Activated T-helper 1 cell treated with anti-CD3 and anti-CD28 coated beads, Interleukin-12 subunit alpha, Interleukin-12 subunit beta, Interleukin-2, Interleukin-4 antibody, amounts not matched to agents 30 ng/mL and 10 ng/mL and 1 ng/mL, durations not matched to agents 14 hours and 24 hours and 36 hours (primary cell): ENCODE measurements at places on chromosomes 4 and X. TPM values are rescaled to one million over a fixed set of nuclear protein-coding genes. Genes with fewer than 3 reads are reported as not detected.

RNF212 gene
- 0.93 and 1.5 TPM in 2 replicates for total RNA-seq

PRRG3 gene
- total RNA-seq = not detected in 2 replicates

LAMTOR3 gene
- 28.6 and 29.7 TPM in 2 replicates for total RNA-seq

NHS gene
- total RNA-seq = 8.1 and 11.1 TPM in 2 replicates

CHRDL1 gene
- not detected in 2 replicates for total RNA-seq

SORBS2 gene
- total RNA-seq = not detected in 2 replicates

DNA sequence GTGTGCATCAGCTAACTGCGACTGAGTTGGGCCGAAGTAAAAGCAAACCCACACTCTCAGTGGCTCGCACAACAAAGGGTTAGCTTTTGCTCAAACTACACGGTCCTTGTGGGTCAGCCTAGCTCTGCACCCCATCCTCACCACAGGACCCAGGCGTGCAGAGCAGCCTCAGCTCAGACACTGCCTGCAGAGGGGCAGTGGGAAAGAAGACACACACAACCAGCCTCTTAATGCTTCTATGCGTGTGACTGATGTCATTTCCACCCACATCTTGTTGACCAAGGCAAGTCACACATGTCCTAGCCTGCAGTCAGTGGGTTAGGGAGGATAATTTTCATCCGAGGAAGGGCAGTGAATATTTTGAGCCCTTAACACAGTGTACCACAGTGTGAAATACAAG lies 40.5 kb downstream of the HMGB2 start:
- H3K36me3 ChIP-seq = no peaks in the 10 kb centered on the region
- no peak overlapping the region for H3K27ac ChIP-seq
- DNase-seq = no peak
- H3K27me3 ChIP-seq = no peaks in the 10 kb centered on the region

GRCh38 chr4:7387925-7388324 lies 46.8 kb downstream of the PSAPL1 start:
- DNase-seq = no peak
- H3K27me3 ChIP-seq = no peaks in the 10 kb centered on the region
- no peaks in the 10 kb centered on the region for H3K4me1 ChIP-seq
- no peak overlapping the region for H3K27ac ChIP-seq
- no peaks in the 10 kb centered on the region for H3K36me3 ChIP-seq

- H3K4me3 ChIP-seq = no peak overlapping the region
- H3K27ac ChIP-seq = no peak overlapping the region
- no peak for DNase-seq
- H3K27me3 ChIP-seq = no peaks in the 10 kb centered on the region
These were observed 455.4 kb downstream of the IL15 start for GRCh38 chr4:142091691-142092182.

DNA sequence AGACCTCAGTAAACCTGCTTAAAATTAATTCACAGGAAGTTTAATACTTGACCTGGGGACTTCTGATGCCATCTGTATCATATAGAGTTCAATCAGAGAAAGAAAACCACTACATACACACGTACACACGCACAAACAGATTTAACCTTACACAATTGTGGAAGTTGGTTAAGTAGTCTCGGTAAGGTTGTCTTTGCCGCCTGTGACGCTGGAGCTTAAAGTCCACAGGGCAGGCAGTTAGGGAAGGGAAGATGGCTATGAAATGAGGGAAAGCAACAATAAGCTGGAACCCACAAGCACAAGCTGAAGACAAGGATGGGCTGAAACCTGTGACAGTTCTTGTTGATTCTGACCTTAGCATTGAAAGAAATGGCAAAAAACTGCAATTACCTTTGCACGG lies 41.7 kb upstream of the TSPAN7 start:
- H3K36me3 ChIP-seq = no peaks in the 10 kb centered on the region
- DNase-seq = no peak
- H3K4me1 ChIP-seq = no peaks in the 10 kb centered on the region
- H3K4me3 ChIP-seq = no peak overlapping the region
- H3K27ac ChIP-seq = no peak overlapping the region
- no peaks in the 10 kb centered on the region for H3K27me3 ChIP-seq

- no peak overlapping the region for H3K4me3 ChIP-seq
- H3K4me1 ChIP-seq = no peaks in the 10 kb centered on the region
- no peaks in the 10 kb centered on the region for H3K36me3 ChIP-seq
- DNase-seq = no peak
These were observed 95.6 kb downstream of the PHOX2B start for GRCh38 chr4:41652971-41653370.

DNA sequence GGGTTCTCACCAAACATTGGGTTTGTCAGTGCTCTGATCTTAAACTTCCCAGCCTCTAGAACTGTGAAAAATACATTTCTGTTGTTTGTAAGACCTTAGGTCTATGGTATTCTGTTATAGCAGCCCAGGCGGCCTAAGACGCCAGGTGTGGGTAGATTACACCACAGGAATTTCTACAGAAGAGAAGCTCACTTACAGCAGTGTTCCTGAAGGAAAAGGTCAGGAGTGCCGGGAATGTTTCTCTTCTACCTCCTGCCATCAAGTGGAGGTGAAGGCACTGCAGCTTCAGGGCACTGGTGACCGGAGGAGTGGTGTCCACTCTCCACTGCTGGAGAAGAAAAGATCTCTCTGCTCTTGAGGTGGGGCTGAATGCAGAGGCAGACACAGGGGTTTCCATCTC lies 45.7 kb downstream of the FHDC1 start:
- no peaks in the 10 kb centered on the region for H3K36me3 ChIP-seq
- H3K4me3 ChIP-seq = no peak overlapping the region
- H3K27me3 ChIP-seq = peaks cover 11% of the 10 kb centered on the region
- H3K4me1 ChIP-seq = no peaks in the 10 kb centered on the region
- no peak for DNase-seq

GRCh38 chr4:57658188-57658587 lies 548.0 kb upstream of the IGFBP7 start:
- H3K4me3 ChIP-seq = no peak overlapping the region
- H3K27me3 ChIP-seq = no peaks in the 10 kb centered on the region
- DNase-seq = no peak
- H3K36me3 ChIP-seq = no peaks in the 10 kb centered on the region

DNA sequence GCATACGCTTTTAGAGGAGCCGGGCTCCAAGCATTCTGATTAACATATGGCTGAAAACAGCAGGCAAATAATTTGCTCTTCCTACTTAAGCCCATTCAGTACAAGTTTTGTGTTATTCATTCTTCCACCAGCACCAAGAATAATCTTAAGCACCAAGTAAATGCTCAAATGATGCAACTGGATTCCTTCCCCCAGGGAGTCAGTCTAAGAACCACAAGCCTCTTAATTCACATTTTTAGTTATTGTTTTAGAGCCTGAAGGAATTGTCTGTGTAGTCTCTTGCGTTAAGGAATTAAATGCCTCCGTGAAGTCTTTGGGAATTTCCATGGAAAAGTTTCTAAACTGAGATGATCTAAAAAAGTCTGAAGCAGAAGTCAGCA lies 61.5 kb upstream of the MAGEB2 start:
- no peaks in the 10 kb centered on the region for H3K27me3 ChIP-seq
- DNase-seq = no peak
- H3K4me3 ChIP-seq = no peak overlapping the region
- no peak overlapping the region for H3K27ac ChIP-seq
- no peaks in the 10 kb centered on the region for H3K36me3 ChIP-seq

DNA sequence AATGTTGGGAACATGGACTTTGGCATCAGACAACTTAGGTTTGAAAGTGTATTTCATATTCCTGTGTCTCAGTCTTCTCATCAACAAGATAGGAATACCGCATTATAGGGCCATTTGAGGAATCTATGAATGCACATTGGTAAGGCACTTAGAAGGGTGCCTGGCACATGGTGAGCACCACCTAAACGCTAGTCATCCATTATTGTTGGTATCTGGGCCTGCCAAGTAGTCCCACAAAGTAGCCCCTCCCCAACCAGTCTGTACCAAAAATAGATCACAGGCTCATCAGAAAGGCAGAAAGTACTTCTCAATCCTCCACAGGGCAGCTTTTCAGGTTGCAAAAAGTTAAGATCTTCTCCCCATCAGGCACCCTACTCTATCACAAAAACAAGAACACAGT lies 162.3 kb upstream of the KLF3 start:
- H3K36me3 ChIP-seq = peaks cover 2% of the 10 kb centered on the region
- no peak overlapping the region for H3K27ac ChIP-seq
- H3K4me3 ChIP-seq = no peak overlapping the region
- H3K27me3 ChIP-seq = peaks cover 32% of the 10 kb centered on the region
- peaks cover 22% of the 10 kb centered on the region for H3K4me1 ChIP-seq

DNA sequence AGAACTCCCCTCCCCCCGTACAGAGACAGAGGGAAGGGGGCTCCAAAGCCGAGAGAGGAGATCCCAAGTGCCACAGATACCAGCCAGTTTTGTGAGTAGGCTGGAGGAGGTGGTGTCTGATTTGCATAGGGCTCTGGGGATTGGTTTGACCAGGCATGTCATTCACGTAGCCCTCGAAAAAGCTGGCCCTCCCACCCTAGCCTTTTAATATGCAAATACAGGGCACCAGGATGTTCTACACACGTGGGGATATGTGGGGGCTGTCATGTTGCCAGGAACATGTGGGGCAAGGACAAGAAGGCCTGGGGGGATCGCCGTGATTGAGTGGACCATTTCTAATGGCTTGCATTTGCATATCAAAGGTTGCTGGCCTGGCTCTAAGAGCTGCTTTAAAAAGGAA lies 272.9 kb downstream of the PPP1R2C start:
- no peak overlapping the region for H3K27ac ChIP-seq
- no peaks in the 10 kb centered on the region for H3K4me1 ChIP-seq
- H3K36me3 ChIP-seq = no peaks in the 10 kb centered on the region
- no peak for DNase-seq
- H3K27me3 ChIP-seq = no peaks in the 10 kb centered on the region
- no peak overlapping the region for H3K4me3 ChIP-seq

GRCh38 chrX:130173190-130173895 lies 1.6 kb downstream of the RAB33A start:
- DNase-seq = peak; percentile 17
- peaks cover 15% of the 10 kb centered on the region for H3K36me3 ChIP-seq
- H3K27me3 ChIP-seq = no peaks in the 10 kb centered on the region
- H3K27ac ChIP-seq = peak overlapping the region; percentile 91
- H3K4me1 ChIP-seq = peaks cover 50% of the 10 kb centered on the region
